ENCODE measurements at places on chromosomes 3 and 15. TPM values are rescaled to one million over a fixed set of nuclear protein-coding genes. Genes with fewer than 3 reads are reported as not detected.

GRCh38 chr3:156498307-156498706 is 56.6 kb downstream of the SSR3 start:
- H3K4me1 ChIP-seq: no peaks in the 10 kb centered on the region
- no peaks in the 10 kb centered on the region for H3K36me3 ChIP-seq
- no peak overlapping the region for H3K27ac ChIP-seq
- DNase-seq: no peak

SPATA16 gene
- total RNA-seq: not detected

CKMT1A gene
- total RNA-seq: 0.48 TPM

GRCh38 chr3:188269040-188269439 is 115.1 kb downstream of the LPP start:
- peaks cover 25% of the 10 kb centered on the region for H3K36me3 ChIP-seq
- no peak overlapping the region for H3K27ac ChIP-seq
- no peak for DNase-seq
- peaks cover 38% of the 10 kb centered on the region for H3K4me1 ChIP-seq

DNA sequence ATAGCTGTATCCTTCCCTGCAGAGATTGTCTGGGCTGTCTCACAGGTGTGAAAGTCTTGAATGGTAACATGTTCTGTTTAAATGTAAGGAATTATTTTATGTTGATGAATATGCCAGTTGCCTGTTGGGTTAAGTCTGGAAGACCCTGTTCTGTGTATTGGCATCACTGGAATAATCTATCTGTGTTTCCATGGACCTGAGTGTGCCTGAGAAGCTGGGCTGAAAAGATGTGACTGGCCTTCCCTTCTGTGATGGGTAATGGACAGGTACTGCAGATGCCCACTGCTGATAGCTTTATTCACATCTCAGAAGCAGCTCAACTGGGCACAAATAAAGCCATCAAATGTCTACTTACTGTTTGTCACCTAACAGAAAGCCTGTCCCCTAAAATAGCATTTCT is 196.3 kb downstream of the FNDC3B start:
- no peaks in the 10 kb centered on the region for H3K4me1 ChIP-seq
- H3K36me3 ChIP-seq: peaks cover 7% of the 10 kb centered on the region
- no peak overlapping the region for H3K27ac ChIP-seq
- no peaks in the 10 kb centered on the region for H3K27me3 ChIP-seq
- no peak overlapping the region for H3K4me3 ChIP-seq

RSRC1 gene
- 46.5 TPM for total RNA-seq

DNA sequence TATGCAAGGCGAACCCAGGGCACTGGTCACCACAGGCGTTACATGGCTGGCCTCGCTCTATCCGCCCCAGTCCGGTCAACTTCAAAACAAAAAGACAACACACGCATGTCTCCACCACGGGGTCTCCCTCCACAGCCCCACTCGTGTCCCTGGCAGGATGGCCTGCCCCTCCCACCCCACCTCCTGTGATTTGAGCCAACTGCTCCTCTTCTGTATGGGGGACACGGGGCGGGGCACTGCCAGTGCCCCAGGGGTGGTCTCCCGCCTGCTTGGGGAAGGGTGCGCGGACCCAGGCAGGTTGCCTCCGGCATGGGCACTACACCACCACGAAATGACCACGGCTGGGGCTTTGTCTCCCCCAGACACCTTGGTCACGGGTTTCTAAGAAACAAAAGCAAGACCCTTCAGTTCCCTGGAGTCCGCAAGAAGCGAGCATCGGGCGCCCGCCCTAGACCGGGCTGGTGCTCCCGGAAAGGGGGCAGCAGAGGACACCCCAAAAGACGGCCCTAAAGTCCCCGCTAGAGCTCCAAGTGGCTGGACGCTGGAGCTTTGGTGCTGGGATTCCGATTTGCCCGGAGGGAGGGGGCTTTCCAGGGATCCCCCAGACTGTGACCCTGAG is 219.3 kb upstream of the PRICKLE2 start:
- peaks cover 62% of the 10 kb centered on the region for H3K27me3 ChIP-seq
- no peak overlapping the region for H3K4me3 ChIP-seq
- DNase-seq: no peak
- H3K36me3 ChIP-seq: no peaks in the 10 kb centered on the region
- H3K27ac ChIP-seq: no peak overlapping the region

GRCh38 chr3:133276594-133276993 is 123.3 kb upstream of the BFSP2 start:
- H3K4me3 ChIP-seq: no peak overlapping the region
- H3K36me3 ChIP-seq: no peaks in the 10 kb centered on the region
- DNase-seq: no peak
- H3K4me1 ChIP-seq: peaks cover 16% of the 10 kb centered on the region
- H3K27me3 ChIP-seq: peaks cover 1% of the 10 kb centered on the region
- H3K27ac ChIP-seq: no peak overlapping the region

DNA sequence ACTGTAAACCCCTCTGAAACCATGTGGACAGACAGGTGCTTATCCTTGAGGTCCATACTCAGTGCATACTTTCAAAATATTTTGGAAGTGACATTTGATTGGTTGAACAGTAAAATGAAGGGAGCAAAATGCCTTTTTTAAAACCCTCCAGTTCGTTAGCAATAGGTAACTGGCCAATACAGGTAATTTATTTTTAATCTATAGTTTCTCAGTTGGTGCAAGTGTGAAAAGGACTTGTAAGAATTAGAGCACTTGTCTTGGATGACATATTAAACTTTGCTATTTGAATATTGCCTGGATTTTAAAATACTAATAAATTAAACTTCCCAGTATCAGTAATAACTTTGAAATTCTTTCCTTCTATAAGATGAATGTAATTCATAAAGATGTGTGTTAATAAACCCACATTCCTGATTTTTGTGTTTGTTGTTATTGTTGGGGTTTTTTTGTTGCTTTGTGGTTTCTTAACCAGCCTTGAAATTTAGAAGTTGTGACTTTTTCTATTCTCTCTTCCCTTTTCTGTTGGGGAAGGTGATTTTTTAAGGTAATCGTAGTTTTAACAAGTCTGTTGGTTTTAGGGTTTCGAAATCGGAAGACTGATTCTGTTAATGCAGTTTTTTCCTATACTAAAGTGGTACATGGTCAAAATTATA is 90.0 kb downstream of the STT3B start:
- no peak for DNase-seq
- peaks cover 21% of the 10 kb centered on the region for H3K4me1 ChIP-seq
- H3K27ac ChIP-seq: no peak overlapping the region
- H3K36me3 ChIP-seq: peaks cover 73% of the 10 kb centered on the region
- no peaks in the 10 kb centered on the region for H3K27me3 ChIP-seq

- H3K4me3 ChIP-seq: no peak overlapping the region
- H3K4me1 ChIP-seq: peaks cover 20% of the 10 kb centered on the region
- peaks cover 5% of the 10 kb centered on the region for H3K27me3 ChIP-seq
- no peaks in the 10 kb centered on the region for H3K36me3 ChIP-seq
These were observed 76.0 kb upstream of the DCBLD2 start for GRCh38 chr3:98977520-98977919.

GRCh38 chr3:112858410-112859069 is 11.9 kb upstream of the CD200R1L start:
- DNase-seq: no peak
- H3K4me1 ChIP-seq: peaks cover 30% of the 10 kb centered on the region
- H3K27me3 ChIP-seq: no peaks in the 10 kb centered on the region
- peak overlapping the region; percentile 0 for H3K4me3 ChIP-seq

CTXN2 gene
- total RNA-seq: 0.05 TPM

DNA sequence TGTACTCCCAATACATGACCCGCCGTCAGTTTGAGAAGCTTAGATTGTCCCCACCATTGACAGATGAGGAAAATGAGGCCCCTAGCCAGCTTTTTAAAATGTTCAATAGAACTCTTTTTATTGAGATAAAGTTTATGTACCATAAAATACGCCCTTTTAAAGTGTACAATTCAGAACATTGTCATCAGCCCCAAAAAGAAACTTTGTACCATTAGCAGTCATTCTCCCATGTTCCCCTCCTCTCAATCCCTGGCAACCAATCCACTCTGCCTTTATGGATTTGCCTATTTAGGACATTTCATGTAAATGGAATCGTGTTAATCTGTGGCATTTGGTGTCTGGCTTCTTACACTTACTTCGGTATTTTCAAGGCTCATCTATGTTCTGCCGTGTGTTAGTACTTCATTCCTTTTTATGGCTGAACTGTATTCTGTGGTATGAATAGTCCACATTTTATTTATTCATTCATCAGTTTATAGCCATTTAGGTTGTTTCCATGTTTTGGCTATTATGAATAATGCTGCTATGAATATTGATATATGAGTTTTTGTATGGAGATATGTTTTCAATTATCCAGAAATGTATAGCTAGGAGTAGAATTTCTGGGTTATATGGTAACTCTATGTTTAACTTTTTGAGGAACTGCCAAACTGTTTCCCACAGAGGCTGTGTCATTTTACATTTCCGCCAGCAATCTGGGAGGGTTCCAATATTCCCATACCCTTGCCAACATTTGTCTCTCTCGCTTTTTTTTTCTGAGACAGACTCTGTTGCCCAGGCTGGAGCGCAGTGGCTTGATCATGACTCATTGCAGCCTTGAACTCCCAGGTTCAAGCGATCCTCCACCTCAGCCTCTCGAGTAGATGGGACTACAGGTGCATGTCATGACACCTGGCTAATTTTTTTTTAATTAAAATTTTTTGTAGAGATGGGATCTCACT is 15.3 kb upstream of the PTPN23 start:
- H3K4me1 ChIP-seq: peaks cover 12% of the 10 kb centered on the region
- H3K27me3 ChIP-seq: peaks cover 4% of the 10 kb centered on the region
- H3K36me3 ChIP-seq: peaks cover 3% of the 10 kb centered on the region
- no peak overlapping the region for H3K27ac ChIP-seq
- no peak for DNase-seq

DNA sequence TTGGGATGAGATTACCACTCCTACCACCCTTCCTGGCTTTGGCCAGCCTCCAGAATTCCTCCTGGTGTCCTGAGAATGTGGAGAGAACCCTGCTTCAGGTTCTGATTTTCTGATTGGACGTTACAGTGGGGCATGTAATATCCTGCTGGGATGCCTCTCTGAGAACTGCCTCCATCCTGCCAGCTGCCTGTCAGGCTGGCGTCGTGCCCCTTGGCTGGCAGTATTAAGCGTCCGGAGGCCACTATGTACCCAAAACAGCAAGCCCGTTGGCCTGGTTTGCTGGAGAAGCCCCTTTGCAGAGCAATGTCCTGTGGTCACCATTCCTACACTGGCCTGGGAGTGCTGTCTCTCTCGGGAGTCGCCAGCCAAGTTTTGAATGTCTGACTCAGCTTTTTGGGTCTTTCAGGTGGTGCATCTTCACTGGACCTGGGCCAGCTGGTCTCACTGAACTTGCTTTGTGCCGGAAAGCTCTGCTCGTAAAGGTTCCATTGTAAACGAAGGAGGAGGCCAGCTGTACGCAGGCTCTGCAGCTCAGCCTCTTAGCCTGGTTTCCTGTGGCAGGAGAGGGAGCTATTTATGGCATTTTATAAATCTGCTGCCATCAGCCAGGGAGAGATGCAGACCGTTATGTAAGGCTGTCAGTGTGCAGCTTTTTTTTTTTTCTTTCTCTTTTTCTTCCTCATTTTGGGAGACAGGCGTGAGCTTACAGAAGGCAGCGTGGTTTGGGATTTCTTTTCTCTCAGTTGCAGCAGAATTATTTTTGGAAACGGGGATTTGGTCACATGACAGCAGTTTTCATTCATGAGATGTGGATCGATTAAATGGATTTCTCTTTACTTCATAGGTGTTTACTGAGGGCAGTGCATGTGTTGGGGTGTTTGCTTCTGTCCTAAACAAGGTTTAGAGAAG is 19.0 kb upstream of the TRAK1 start:
- no peak overlapping the region for H3K4me3 ChIP-seq
- no peaks in the 10 kb centered on the region for H3K27me3 ChIP-seq
- no peak overlapping the region for H3K27ac ChIP-seq
- H3K36me3 ChIP-seq: peaks cover 7% of the 10 kb centered on the region

ZNF619 gene
- total RNA-seq: 9.1 TPM

GRCh38 chr3:42056840-42057239 is 34.3 kb upstream of the TRAK1 start:
- H3K4me3 ChIP-seq: no peak overlapping the region
- no peak for DNase-seq
- H3K4me1 ChIP-seq: peaks cover 15% of the 10 kb centered on the region
- no peaks in the 10 kb centered on the region for H3K27me3 ChIP-seq
- peaks cover 7% of the 10 kb centered on the region for H3K36me3 ChIP-seq

- no peak overlapping the region for H3K4me3 ChIP-seq
- DNase-seq: no peak
These were observed 44.2 kb upstream of the ATG7 start for GRCh38 chr3:11228041-11228440.

- peaks cover 5% of the 10 kb centered on the region for H3K27me3 ChIP-seq
- no peak for DNase-seq
- no peak overlapping the region for H3K4me3 ChIP-seq
- H3K36me3 ChIP-seq: no peaks in the 10 kb centered on the region
- H3K4me1 ChIP-seq: no peaks in the 10 kb centered on the region
These were observed 29.3 kb upstream of the MEF2A start for GRCh38 chr15:99536422-99537040.

GRCh38 chr3:129304146-129304961 is 25.7 kb downstream of the HMCES start:
- H3K4me3 ChIP-seq: no peak overlapping the region
- H3K27me3 ChIP-seq: no peaks in the 10 kb centered on the region
- peak overlapping the region; percentile 5 for H3K27ac ChIP-seq

GRCh38 chr15:52551762-52552161 is 17.1 kb downstream of the ARPP19 start:
- no peak for DNase-seq
- H3K4me1 ChIP-seq: peaks cover 20% of the 10 kb centered on the region
- no peaks in the 10 kb centered on the region for H3K27me3 ChIP-seq
- peaks cover 76% of the 10 kb centered on the region for H3K36me3 ChIP-seq

DNA sequence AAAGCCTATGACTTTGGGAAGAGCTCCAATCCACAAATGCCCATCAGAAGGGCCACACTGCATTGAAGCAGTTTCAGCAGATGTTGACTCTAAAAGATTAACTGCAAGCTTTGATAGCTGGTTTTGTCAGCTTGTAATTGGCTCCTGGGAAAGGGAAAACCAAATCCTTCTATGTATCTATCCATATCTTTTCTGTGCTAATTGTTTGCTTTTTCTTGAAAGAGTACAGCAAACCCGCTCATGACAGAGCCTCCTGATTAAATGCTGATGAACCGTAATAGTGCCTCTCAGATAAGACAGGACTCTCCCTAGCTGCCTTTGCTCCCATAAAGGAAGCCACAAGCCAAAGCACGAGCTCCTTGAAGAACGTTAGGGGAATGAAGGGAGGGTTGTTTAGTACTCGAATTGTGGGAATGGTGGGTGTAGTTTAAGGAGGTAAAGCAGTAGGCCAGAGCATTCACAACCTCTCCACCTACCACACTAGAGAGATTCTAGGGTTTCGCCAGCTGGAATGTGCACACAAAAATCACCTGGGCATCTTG is 33.6 kb upstream of the LRIG1 start:
- no peak overlapping the region for H3K4me3 ChIP-seq
- H3K36me3 ChIP-seq: no peaks in the 10 kb centered on the region
- no peaks in the 10 kb centered on the region for H3K4me1 ChIP-seq
- peaks cover 8% of the 10 kb centered on the region for H3K27me3 ChIP-seq

Data from activated T-helper 2 cell treated with anti-CD3 and anti-CD28 coated beads, Interferon-gamma antibody, Interleukin-2, Interleukin-4, amounts not matched to agents 10 μg/mL and 5 μg/mL and 100 μg/mL, durations not matched to agents 14 hours and 24 hours and 36 hours (primary cell).